ENCODE measurements at places on chromosomes 2 and 18.
A peak's percentile ranks its signal among the peaks of the same experiment; 100 is the strongest.

DNA sequence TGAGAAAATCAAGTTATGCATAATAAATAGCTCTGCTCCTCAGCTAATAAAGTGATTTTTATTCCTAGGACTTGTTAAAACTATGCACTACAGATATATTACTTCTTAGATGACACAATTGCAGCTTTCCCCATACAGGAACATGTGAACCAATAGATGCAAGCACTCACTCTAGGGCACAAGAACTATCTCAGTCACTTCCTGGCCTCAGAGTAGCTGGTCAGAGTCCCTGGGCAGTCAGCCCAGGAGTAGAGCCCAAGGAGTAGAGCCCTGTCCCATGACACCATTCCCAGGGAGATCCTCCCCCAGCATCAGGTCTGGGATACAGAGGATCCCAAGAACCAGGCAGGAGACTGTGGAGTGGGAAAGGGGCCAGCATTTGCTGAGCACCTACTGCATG, 2.7 kb downstream of the TNS1 start:
- DNase-seq: no peak

DNA sequence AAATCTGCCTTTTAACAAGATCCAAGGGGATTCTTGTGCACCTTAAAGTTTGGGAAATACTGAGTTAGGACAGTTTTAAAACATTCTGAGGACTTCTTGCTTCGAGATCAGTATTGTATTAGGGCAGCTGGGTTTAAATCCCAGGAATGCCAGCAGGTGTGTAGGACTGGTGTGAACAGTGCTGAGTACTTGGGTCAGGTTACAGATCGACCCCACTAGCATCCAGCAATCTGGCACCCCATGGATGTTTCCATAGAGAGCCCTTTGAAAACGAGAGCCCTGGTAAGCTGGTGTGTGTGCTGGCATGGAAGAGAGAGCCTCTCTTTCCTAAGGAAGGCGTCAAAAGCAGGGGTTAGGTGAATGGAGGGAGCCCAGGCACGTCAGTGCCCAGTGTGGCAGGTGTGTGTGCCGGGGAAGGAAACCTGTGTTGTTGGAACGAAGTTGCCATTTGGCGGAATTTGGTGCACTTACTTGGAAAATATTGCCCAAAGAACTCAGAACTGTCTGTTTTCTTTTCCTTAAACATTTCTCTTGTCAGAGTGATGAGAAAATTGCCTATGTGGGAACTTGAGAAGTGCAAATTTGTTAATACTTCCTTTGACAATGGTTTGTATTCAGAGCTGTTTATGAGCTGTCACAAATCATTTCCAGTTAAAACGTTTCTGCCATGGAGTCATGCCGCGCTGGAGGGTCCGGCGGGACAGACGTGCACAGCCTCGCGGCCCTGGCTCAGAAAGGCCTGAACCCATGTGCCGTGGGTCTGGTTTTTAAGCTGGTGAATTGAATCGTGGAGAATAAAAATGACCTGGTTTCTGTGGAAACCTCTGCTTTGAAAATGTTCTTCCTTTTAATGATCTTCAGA, 38.1 kb downstream of the LDLRAD4 start:
- DNase-seq: no peak

- no peak for DNase-seq
Observed at GRCh38 chr2:20574930-20575329, 76.0 kb downstream of the HS1BP3 start.

- DNase-seq: no peak
Observed at GRCh38 chr2:55862246-55862645, 61.3 kb downstream of the EFEMP1 start.

DNA sequence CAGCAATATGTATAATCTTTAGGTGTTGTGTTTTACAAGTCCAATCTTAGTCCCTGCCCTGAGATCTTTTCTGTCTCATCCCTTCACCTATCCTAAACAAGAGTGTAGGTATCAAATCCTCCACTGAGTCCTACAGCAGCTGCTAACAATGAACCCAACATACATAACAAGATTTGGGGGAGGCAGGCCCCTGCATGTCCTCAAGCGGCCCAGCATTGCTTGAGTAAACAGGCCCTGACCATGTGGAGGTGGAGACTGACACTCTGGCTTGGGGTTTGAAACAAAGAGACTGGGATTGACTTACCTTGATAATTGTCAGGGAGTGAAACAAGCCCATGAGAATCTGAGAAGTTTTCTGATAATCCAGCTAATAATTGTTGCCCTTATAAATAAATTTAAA, 213.4 kb downstream of the STK39 start:
- no peak for DNase-seq

DNA sequence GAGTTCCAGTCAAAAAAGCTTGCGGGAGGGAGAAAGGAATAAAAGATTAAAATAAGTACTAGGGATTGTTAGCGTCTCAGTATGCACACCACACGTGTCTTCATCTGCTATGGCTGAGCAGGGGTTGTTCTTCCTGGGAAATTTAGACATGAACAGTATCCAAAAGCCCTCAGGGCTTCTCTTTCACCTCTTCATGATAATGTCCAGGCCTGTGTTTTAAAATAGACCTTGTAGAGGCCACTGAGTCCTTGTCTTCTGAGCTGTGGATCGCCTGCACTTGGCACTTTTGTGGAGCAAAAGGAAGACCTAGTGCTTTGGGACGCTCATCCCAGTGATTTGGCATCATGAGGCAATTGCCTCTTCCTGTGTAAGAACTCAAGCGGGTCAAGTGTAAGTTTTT, 52.4 kb downstream of the CFAP221 start:
- DNase-seq: no peak

DNA sequence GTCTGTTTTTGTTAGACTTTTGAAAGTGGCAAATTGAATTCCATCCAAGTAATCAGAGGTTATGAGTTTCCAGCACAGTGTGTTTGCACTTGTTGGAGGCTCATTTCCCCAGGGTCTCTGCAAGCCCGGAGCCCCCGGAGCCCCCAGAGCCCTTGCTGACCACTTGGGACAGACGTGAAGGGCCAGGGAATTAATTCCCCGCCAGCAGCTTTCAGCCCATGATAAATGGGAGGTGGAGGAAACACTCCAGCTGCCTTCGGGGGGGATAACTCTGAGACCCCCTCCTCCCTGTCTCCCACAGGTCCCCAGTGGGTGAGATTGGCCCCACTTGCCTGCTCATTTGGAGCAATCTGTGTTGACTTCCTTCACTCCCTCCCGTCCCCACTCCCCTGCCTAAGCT, 79.2 kb downstream of the KLHL29 start:
- no peak for DNase-seq

DNA sequence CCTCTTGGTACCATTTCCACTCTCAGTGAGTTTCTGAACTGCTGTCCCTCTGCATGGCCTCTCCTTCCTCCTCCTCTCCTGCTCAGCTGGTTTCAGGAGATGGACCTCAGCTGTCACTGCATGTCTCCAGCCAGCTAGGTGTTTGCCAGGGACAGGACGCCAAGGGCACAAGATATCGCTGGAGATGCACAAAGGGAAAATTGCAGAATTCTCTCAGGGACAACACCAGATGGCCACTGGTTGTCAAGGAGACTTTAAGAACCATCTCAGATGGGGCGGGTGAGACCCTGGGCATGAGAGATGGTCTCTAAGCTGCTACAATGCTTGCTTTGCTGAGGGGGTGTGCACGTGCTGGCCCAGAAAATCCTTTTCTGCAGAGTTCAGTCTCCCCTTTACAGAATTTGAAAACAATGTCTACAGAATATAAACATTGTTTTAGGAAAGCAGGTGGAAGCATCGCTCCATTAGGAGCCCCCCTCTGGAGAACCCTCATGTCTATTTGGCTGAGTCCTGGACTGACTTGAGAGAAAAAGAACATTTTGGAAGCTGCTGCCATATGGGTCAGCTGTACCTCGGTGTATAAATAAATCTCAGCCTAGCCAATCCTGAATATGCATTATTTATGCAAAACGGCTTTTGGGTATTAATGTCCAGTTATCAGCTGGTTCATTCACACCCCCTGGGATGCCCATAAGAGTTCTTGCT, 57.8 kb upstream of the SPP2 start:
- DNase-seq: no peak

DNA sequence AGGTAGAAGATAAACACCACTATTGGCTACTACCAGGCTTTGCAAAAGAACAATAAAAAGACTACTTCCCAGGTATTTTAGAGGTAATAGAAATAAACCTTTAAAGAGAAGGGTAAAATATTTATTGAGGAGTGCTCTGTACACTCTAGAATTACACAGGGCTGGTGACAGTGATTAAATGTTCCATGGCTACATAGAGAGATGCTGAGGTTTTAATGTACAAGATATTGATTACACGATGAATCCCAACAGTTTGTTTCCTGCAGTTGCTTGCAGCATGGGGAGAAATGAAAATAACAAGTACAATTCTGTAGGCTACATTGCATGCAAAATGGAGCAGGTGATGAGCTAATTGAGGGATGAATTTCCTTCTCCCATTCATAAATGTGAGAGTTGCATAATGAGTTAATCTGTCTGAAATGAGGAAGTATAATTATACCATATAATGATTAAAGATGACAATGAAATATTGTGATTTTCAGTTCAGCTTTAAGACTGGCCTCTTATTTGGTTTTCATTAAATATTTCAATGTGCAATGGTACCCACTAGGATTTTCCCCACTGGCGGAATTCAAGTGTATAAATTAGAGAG, 266.1 kb downstream of the SOCS6 start:
- DNase-seq: no peak

DNA sequence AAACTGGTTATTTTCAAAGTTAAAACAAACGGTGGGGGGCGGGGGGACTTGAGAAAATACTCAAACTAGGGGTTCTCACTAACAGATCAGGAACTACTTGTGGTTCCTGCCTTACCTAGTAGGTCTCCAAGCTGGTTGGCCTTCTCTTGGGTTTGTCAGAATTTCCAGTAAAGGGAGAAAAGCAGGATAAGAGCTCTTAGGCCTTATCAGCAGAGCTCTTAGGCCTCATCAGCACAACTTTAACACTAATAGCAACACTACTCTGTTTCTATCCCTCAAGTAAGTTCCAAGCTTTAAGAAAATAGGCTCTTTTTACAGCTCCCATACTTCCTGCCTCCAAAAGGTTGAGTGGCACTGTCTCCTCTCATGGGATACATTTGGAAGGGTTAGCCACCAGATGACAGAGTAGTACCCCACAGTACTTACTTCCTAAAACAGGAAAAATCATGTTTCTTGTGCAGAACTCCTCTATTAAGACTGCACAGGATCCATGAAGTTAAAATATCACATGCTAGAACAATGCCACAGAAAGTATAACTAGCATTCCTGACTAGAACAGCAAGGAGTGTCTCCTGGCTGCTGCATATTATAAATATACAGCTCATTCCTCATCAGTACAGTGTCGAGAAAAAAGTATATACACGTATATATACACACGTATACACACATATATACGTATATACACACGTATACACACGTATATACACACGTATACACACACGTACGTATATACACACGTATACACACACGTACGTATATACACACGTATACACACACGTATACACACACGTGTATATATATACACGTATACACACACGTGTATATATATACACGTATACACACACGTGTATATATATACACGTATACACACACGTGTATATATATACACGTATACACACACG, 6.1 kb downstream of the FBXO11 start:
- peak; percentile 25 for DNase-seq

GRCh38 chr18:79571211-79572092, 108.2 kb upstream of the CTDP1 start:
- DNase-seq: no peak

- no peak for DNase-seq
Observed at GRCh38 chr2:119772767-119773166, 13.0 kb downstream of the PTPN4 start.

- DNase-seq: no peak
Observed at GRCh38 chr2:118010473-118010872, 3.4 kb downstream of the CCDC93 start.

DNA sequence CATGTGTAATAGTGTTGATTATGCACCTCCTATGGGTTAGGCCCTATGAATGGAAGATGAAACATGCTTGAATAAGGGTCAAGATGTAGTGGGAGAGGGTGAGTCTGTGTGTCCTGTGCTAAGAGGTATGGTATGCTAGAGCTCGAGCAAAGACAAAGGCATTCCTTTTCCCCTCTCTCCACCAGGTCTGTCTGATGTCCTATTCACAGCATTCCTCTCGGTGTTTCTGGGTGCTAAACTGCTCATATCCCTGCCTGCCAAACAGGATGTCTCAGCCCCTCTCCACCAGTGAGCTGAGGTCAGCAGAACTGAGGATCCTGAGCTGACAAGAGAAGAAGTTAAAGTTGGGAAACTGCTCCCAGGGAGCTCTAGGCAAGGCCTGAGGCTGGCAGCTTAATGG, 344.9 kb downstream of the TSN start:
- peak; percentile 88 for DNase-seq

DNA sequence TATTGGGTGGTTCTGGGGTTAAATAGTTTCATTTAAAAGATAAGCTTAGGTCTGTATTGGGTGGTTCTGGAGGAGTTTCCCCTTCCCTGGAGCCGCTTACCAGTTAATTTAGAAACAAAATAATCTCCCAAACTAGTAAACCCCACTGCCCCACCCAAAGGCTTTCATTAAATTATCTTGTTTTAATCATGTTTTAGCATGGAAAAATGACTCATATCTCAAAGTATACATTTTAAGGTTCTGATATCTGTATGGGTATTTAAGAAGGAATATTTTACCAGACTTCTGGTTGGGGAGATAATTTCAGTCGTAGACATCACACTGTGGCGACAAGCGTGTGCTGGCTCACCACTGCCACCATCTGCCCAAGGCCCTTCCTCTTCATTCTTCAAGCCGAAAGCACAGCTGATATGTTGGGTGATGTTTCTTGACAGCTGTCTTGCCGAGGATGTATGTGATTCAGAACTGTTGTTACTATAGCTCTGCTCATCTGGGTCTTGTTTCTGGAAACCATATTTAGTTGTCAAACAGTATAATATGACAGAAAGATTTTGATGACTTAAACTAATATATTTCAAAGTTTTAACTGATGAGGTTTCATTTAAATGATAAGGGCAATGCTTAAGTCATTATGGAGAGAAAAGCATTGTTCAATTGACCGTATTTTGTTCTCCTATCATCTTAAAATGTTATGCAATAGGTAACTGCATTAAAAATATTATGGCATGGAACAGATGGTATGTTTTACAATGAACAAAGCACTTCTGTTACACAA, 5.1 kb downstream of the FIGLA start:
- peak; percentile 53 for DNase-seq

DNA sequence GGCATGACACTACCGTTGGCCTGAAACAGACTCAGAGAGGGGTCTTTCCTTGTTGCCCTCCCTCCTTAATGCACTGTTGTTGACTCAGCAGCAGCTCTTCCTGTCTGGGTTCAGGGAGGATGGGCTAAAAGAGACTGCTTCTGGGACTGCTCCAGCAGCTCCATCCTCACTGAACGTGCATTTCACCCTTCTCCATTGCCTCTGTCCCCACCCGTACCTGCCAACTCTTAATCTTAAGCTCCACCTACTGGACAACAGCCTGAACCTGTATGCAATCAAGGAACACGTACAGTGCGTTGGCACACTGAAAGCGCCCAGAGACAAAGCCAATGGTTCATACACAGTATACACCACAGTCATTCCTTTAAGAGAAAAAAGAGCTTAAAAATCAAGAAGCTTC, 230.8 kb upstream of the RAB6C start:
- DNase-seq: peak; percentile 59

GRCh38 chr2:48727560-48727959, 28.0 kb downstream of the LHCGR start:
- no peak for DNase-seq

All from ELF-1 (cell line).